ENCODE measurements at places on chromosomes 12 and 14.

- DNase-seq, result no peak
These were observed 5.1 kb downstream of the SLC38A2 start for GRCh38 chr12:46367351-46368029.

GRCh38 chr14:91375720-91376452 lies 41.7 kb downstream of the CCDC88C start:
- no peak for DNase-seq

- DNase-seq, result no peak
These were observed 203.8 kb downstream of the RBM19 start for GRCh38 chr12:113762155-113762881.

DNA sequence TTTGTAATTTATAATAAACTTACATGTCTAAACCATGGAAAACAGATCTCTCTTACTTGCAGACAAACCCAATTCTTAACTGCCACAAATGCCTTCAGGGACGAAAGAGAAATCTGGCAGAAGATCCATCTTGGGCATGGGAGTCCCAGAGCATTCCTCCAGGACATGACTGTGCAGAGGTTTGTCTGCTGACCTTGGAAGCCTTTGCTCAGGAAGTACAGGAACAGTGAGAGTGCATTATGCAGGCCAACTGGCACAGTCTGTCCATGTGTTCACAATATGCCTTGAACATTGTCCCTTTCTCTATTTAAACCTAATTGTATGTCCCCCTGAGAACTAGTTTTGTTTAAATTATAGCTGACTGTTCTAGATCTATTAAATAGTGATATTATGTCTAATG lies 467.1 kb downstream of the ATP23 start:
- DNase-seq, result no peak

DNA sequence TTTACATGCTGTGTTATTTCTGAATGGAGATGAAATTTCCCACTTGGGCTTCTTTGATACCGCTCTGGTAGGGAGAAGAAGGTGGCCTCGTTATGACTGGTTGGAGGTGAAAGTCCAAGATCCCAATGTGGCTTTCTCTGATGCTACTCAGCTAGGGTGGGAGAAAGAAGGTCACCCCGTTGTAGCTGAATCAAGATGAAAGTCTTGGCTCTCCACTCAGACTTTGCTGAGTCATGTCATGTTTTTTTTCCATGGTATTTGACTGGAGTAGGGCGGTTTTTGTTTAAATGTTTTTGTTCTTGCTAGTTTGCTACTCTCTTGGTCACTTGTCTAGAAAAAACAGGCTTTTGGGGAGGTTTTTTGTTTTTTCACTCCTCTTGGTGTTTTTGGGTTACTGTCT lies 2.4 kb upstream of the PDE6H start:
- DNase-seq, result no peak

GRCh38 chr14:33068626-33069025 lies 129.9 kb downstream of the NPAS3 start:
- no peak for DNase-seq

DNA sequence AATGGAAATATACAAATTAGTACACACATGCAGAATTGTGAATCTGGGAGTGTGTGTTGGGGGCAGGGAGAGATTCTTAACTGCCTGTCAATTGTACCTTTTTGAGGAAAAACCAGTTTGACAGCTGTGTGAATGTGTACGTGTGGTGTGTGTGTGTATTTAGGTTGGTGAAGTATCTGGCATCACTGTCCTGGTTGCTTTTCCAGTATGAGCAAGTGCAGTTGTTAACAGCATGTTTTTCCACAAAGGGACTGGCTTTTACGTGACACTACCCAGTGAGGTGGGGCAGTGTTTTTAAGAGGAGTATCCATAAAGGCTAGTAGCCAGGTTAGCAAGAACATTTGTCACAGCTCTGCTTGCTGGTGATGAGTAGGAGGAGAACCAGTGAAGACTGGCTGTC lies 56.1 kb downstream of the DAAM1 start:
- no peak for DNase-seq

GRCh38 chr14:44863271-44863670 lies 98.5 kb downstream of the KLHL28 start:
- no peak for DNase-seq

- no peak for DNase-seq
These were observed 23.3 kb downstream of the LMNTD1 start for GRCh38 chr12:25529738-25530137.

GRCh38 chr12:64798165-64798564 lies 26.3 kb upstream of the TBC1D30 start:
- no peak for DNase-seq

DNA sequence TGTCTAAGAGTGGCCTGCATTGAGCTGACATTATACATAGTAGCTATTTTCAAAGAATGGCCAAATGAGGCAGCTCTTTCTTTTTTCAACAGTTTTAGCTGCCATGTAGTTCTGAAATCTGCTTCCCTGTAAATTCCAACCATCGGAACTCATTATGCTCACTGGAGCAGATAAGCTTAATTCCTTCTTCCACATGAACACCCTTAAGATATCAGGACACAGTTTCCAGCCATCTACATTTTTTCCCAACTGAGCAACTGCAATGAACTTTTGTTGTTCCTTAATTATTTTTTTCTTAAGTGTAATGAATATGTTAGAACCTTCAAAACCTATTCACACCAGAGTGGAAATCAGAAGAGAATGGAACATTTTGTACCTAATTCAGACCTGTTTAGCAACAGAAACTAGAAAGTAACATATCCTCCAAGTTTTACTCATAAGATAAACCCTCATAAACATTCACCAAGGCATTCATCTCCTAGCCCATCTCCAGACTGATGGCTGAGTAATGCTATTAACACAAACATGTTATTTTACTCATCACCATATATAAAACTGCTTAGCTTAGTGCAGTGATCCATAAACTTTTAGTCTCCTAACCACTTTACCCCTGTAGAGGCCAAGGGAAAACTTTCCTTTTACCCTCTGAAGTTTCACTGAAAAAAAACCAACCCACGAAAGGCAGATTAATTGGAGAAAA lies 296.1 kb upstream of the SYT1 start:
- no peak for DNase-seq

DNA sequence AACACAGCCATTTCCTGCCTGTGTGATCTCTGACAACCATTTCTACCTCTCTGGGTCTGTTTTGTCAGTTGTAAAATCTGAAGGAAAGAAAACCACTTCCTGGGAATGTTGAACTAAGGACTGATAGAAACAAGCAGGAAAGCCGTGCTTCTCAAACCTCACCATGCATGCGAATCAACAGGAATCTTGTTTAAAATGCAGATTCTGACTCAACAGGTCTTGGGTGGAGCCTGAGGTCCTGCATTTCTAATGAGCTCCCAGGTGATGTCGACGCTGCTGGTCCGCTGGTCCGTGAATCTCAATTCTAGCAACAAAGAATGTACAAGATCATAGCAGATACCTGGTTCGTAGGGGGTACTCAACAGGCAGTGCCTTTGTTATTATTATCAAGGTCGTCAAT lies 38.0 kb upstream of the GPATCH2L start:
- DNase-seq, result no peak

Measured in GDM1 (cell line).